WTC11 (cell line): ENCODE measurements at places on chromosomes 3 and 15. TPM values are rescaled to one million over a fixed set of nuclear protein-coding genes. Genes with fewer than 3 reads are reported as not detected.

DNA sequence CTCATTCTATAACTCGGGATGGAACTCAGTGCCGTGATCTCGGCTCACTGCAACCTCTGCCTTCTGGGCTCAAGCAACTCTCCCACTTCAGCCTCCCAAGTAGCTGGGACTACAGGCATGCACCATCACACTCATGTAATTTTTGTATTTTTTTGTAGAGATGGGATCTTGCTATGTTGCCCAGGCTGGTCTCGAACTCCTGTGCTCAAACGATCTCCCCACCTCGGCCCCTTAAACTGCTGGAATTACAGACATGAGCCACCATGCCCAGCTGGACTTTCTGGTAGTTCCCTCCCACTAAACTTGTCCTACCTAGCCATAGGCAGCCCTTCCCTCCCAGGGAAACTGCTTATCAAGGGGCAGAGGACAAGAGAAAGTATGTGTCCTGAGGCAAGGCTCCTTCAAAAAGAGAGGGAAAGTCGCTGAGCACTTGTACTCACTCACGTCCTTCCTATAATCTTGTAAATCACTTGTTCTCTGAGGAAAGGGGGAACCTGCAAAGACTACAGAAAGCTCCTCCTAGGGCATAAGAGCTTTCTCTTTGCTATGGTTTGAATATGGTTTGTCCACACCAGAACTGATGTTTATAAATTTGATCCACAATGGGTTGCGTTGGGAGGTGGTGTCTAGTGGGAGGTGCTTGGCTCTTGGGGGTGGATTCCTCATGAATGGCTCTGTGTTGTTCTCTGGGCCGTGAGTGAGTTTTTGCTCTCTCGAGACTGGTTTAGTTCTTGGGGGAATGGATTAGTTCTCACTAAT is 13.6 kb upstream of the TBL1XR1 start:
- no peak for DNase-seq
- no peak overlapping the region for H3K4me3 ChIP-seq
- no peaks in the 10 kb centered on the region for H3K27me3 ChIP-seq
- H3K27ac ChIP-seq = no peak overlapping the region

GRCh38 chr15:73677146-73677607 is 7.0 kb upstream of the CD276 start:
- no peak overlapping the region for H3K27ac ChIP-seq
- no peak overlapping the region for H3K4me3 ChIP-seq
- peak; percentile 78 for DNase-seq
- H3K36me3 ChIP-seq = no peaks in the 10 kb centered on the region
- H3K27me3 ChIP-seq = no peaks in the 10 kb centered on the region; the same call in 1 of the 2 replicates

GRCh38 chr3:186513386-186513785 is 30.8 kb downstream of the CRYGS start:
- no peaks in the 10 kb centered on the region for H3K36me3 ChIP-seq
- H3K27me3 ChIP-seq = peaks cover 2% of the 10 kb centered on the region

DNA sequence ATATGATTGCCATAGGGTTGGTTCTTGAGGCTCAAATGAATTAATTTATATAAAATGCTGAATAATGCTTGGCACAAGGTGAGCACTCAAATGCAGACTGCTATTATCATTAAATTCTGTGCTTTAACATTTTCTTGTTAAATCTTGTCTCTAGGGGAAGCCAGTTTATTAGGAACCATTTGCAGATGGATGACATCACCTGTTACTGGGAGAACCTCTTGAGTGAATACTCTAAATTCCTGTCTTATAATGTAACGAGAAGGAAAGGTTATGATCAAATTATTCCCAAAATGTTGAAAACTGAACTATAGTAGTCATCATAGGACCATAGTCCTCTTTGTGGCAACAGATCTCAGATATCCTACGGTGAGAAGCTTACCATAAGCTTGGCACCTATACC is 6.2 kb upstream of the TIMMDC1 start:
- no peaks in the 10 kb centered on the region; the same call in 1 of the 2 replicates for H3K4me1 ChIP-seq
- no peak overlapping the region for H3K4me3 ChIP-seq
- H3K36me3 ChIP-seq = peaks cover 10% of the 10 kb centered on the region
- DNase-seq = no peak

- H3K36me3 ChIP-seq = peaks cover 47% of the 10 kb centered on the region
- H3K27ac ChIP-seq = no peak overlapping the region
- H3K27me3 ChIP-seq = no peaks in the 10 kb centered on the region
- H3K4me3 ChIP-seq = no peak overlapping the region
- DNase-seq = peak; percentile 84
- H3K4me1 ChIP-seq = no peaks in the 10 kb centered on the region
These were observed 31.0 kb downstream of the POC1A start for GRCh38 chr3:52123106-52123725.

DNA sequence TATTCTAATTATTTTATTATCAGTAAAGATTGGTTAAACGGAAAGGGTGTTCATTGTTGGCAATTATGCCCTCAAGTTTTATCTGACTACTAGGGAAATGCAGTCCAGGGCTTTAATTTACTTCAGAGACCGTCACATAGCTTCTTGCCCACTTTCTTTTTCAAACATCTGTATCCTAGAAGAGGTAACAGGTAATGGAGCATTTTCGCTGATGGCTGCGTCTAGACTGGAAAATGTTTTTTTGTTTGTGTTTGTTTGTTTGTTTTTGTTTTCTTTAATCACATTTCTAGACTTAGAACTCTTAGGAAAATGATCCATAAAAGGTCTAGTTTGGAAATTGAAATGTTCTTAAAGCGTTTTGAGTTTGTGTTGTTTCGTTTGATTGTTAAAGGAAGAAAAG is 71.4 kb downstream of the ANXA2 start:
- H3K27ac ChIP-seq = no peak overlapping the region
- no peak for DNase-seq
- no peaks in the 10 kb centered on the region for H3K27me3 ChIP-seq
- H3K36me3 ChIP-seq = no peaks in the 10 kb centered on the region
- H3K4me1 ChIP-seq = peaks cover 47% of the 10 kb centered on the region

DNA sequence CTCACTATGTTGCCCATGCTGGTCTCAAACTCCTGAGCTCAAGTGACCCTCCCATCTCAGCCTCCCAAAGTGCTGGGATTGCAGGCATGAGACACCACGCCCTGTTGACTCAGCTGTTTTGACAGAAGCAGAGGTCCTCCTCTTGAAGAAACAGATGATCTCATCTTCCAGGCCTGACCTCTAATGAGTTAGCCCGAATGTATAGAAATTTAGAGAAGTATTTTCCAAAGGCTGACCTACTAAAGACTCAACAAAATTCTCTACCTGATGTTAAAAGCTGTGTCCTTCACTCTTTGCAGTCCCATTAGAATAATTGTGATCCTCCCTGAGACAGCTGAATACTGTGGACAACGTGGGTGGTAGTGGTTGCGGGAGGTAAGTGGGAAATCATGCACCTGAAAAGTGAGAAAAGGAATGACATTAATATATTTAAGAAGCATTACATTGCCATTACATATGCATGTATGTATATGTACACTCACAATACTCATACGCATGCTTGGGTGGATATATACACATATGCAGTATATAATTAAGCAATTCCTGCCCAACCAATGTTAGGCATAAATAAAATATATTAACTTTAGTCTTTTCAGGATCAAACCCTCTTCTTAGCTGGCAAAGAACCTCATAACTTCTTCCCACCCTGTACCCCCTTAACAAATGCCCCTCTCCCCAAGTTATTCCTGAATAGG is 204.6 kb upstream of the NR2F2 start:
- no peak for DNase-seq
- 0 out of 2 replicates have a peak, but pooled peaks cover 2% of the 10 kb centered on the region for H3K27me3 ChIP-seq
- H3K4me1 ChIP-seq = no peaks in the 10 kb centered on the region

DNA sequence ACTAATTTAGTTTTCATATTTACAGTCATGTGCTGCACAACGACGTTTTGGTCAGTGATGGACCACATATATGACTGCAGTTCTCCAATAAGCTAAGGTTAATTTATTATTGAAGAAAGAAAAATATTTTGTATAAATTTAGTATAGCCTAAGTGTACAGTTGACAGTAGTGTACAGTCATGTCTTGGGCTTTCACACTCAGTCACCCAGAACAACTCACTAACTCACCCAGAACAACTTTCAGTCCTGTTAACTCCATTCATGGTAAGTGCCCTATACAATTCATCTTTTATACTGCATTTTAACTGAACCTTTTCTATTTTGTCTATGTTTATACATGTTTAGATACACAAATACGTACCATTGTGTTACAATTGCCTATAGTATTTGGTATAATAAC is 3.8 kb upstream of the GABRR3 start:
- H3K4me1 ChIP-seq = peaks cover 7% of the 10 kb centered on the region; the same call in 1 of the 2 replicates
- H3K36me3 ChIP-seq = peaks cover 11% of the 10 kb centered on the region
- H3K27me3 ChIP-seq = no peaks in the 10 kb centered on the region
- no peak overlapping the region for H3K27ac ChIP-seq
- H3K4me3 ChIP-seq = peak overlapping the region; percentile 92

DNA sequence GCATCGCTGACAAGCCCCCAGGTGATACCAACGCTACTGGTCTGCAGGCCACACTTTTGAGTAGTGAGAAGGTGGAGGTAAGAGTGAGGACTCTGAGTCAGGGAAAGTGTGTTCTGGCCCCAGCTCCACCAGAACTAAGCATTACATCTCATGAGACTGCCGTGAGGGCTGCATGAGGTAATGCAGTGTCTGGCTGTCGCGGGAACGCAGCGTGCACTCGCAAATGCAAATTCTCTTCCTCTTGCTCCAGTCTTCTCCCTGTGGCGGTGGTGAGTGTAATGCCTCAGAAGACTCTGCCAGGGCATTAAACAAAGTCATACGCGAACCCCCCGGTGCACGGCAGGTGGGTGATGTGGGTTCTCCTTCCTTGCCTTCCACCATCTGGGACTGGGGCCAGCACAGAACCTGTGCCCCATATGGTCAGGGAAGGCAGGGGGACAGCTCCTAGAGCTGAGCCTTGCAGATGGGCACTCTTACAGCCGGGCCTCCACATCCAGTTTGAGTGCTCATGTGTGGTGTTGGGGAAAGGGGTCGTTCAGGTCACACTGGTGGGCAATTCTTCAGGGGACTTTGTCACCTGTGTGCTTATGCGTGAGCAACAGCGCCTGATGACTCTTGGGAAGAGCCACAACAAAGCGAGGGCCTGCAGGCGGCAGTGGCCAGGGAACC is 175.8 kb downstream of the XXYLT1 start:
- H3K4me1 ChIP-seq = peaks cover 11% of the 10 kb centered on the region
- H3K36me3 ChIP-seq = no peaks in the 10 kb centered on the region
- no peaks in the 10 kb centered on the region for H3K27me3 ChIP-seq
- H3K27ac ChIP-seq = no peak overlapping the region
- DNase-seq = no peak

GRCh38 chr15:63236272-63236671 is 41.1 kb upstream of the APH1B start:
- H3K36me3 ChIP-seq = no peaks in the 10 kb centered on the region
- H3K27ac ChIP-seq = no peak overlapping the region
- H3K4me1 ChIP-seq = peaks cover 23% of the 10 kb centered on the region
- DNase-seq = no peak

DNA sequence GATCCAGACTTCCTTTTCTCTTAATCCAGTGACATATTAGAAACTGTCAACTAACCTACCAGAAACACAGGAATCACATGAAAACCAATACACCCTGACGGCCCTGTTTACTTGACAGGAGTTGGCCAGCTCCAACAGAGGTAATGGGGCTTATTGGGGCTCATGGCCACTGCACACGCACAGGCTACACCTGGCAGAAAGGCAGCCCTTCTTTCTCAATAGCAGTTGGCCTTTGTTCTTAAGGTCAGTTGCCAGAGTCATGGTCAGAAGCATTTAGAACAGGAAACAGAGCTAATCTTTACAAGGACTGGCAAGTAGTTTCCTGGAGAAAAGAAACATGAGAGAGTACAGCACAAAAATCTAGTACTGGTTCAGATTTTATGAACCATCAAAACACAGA is 181.8 kb downstream of the MAGI1 start:
- H3K27me3 ChIP-seq = no peaks in the 10 kb centered on the region
- no peak for DNase-seq
- no peak overlapping the region for H3K4me3 ChIP-seq

- no peaks in the 10 kb centered on the region for H3K36me3 ChIP-seq
- no peak for DNase-seq
- peaks cover 8% of the 10 kb centered on the region for H3K4me1 ChIP-seq
- no peaks in the 10 kb centered on the region for H3K27me3 ChIP-seq
- no peak overlapping the region for H3K4me3 ChIP-seq
These were observed 120.0 kb upstream of the ST8SIA2 start for GRCh38 chr15:92273723-92274122.

DNA sequence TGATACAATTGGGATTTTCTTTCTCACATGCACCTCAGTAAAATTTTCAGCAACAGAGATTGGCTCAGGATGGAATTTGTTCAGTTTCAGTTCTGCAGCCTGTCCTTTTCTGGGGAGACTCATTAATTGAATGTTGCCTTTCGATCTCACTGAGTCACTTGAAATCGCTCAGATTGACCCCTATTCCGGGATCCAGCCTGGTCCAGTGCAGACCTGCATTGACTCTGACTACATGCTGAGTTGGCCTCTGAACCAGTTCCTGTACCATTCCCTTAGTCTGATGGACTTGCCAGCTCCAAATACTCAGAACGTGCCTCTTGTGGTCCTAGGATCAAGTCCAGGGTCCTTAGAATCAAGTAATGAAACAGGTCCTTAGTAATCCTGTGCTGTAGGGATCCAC is 9.4 kb downstream of the IGF1R start:
- no peaks in the 10 kb centered on the region for H3K36me3 ChIP-seq
- H3K4me3 ChIP-seq = no peak overlapping the region
- no peaks in the 10 kb centered on the region for H3K27me3 ChIP-seq
- no peak for DNase-seq
- peak overlapping the region; percentile 85 for H3K27ac ChIP-seq

DNA sequence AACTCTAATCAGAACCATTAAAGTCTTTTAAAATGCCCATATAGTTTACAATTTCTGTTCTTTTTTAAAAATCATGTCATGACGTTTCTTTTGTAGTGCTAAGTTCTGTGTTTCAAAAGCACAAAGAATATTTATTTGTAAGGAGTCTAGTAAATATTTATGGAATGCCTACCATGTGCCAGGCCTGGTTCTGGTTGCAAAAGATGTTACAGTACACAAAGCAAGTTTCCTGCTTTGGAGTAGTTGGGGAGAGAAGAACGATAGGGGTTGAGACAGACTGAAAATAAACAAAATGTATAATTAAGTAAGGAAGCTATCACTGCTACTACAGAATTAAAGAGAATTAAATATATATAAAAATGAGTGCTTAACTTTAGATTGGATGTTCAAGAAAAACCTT is 86.8 kb upstream of the CMSS1 start:
- DNase-seq = no peak
- no peaks in the 10 kb centered on the region for H3K27me3 ChIP-seq
- H3K4me1 ChIP-seq = no peaks in the 10 kb centered on the region
- no peak overlapping the region for H3K27ac ChIP-seq

- H3K27me3 ChIP-seq = no peaks in the 10 kb centered on the region; the same call in 1 of the 2 replicates
- no peak overlapping the region for H3K27ac ChIP-seq
- H3K4me3 ChIP-seq = no peak overlapping the region
- peak; percentile 3 for DNase-seq
- H3K4me1 ChIP-seq = no peaks in the 10 kb centered on the region; the same call in 1 of the 2 replicates
- peaks cover 6% of the 10 kb centered on the region for H3K36me3 ChIP-seq
These were observed 13.4 kb upstream of the KLF15 start for GRCh38 chr3:126370606-126371005.

CASR gene
- 0.16 to 0.24 TPM (median 0.21 TPM) in 3 replicates for total RNA-seq

GOLGA6L10 gene
- 5.1 to 7.7 TPM (median 5.8 TPM) in 3 replicates for total RNA-seq

PLSCR2 gene
- 0.18 to 0.39 TPM (median 0.23 TPM) in 3 replicates for total RNA-seq

MKRN3 gene
- total RNA-seq = not detected in 3 replicates

ASB14 gene
- not detected in 3 replicates for total RNA-seq

SCAANT1 gene
- 1.3 TPM in 1 of 3 replicates, not detected in the others for total RNA-seq

COMMD4 gene
- 116 to 140 TPM (median 129 TPM) in 3 replicates for total RNA-seq

EBLN2 gene
- 2.3 to 4.3 TPM (median 3.1 TPM) in 3 replicates for total RNA-seq
